ENCODE measurements at places on chromosomes 7 and 10.

DNA sequence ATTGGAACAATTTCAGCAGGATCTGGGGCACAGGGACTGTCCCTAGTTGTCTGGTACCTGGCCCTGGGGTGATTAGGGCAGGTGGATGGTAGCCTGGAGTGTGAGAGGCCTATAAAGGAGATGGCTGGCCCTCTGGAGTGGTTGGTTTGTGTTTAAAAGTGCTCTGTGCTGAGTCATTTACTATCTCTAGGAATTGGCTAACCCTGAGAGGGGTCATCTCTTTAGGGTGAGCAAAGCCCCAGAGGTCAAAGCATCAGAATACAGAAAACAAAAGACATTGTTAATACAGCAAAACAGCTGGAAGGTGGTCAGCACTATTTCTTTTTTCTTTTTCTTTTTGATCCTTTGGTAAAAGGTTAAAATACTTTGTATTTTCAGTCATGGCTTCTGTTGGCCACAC lies 43.4 kb upstream of the BMPER start:
- no peak for ATAC-seq

GRCh38 chr10:22317076-22317370 lies 835 bp downstream of the COMMD3 start:
- ATAC-seq: peak; percentile 35

GRCh38 chr10:119737823-119738222 lies 12.0 kb downstream of the INPP5F start:
- peak; percentile 98 for ATAC-seq

GRCh38 chr10:61390851-61391250 lies 62.3 kb downstream of the TMEM26 start:
- no peak for ATAC-seq

- no peak for ATAC-seq
Observed at GRCh38 chr7:28474640-28475039, 62.3 kb downstream of the CREB5 start.

DNA sequence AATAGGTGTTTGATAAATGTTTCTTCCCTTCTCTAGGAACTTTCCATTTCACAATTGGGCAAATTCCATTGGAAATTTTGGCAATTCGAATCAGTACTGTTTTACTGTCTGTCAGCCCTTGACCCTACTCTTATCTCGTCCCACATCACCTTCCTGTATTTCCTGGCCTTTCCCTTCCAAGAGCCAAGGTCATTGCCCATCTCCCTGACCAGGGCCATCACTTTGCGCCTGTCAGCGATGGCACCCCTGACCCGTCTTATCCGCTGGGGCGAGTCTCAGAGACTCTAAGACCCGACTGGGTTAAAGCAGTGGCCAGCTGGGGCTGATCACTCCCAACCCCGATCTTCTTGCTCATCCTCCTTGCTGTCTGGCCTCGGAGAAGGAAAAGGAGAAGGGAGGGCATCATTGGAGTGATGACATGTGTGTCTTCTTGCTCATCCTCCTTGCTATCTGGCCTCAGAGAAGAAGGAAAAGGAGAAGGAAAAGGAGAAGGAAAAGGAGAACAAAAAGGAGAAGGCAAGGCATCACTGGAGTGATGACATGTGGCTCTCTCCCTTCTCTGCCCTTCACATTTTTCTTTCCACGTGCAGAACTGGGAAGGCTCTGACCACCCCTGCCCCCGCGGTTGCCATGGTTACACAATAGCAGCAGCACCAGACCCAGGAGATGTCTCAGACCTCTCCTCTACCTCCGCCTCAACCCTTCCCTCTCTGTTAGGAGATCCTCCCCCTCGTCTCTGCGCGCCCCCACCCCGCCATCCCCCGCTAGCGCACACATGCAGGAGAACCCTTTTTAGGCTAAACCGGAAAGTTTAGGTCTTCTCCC lies 2.0 kb downstream of the SEMA3D start:
- ATAC-seq: peak; percentile 36

DNA sequence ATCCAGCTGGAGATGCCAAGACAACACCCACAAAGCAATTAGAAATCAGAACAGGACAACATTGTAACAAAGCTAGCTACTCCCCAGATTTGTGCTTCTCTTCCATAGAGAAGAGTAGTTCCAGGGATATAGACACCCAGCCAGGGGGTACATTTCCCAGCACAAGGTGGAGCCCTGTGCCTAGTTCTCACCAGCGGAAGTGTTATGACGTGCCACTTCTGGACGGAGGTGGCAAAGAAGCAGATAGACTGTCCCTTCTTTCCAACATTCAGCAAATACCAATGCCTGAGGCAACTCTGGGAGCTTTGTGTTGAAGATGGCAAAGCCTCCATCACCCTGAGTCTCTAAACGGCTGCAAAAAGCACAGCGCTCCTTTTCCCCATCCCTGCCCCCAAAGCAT lies 23.4 kb upstream of the GSAP start:
- ATAC-seq: peak; percentile 60

- no peak for ATAC-seq
Observed at GRCh38 chr7:129366-130221, 62.8 kb upstream of the FAM20C start.

DNA sequence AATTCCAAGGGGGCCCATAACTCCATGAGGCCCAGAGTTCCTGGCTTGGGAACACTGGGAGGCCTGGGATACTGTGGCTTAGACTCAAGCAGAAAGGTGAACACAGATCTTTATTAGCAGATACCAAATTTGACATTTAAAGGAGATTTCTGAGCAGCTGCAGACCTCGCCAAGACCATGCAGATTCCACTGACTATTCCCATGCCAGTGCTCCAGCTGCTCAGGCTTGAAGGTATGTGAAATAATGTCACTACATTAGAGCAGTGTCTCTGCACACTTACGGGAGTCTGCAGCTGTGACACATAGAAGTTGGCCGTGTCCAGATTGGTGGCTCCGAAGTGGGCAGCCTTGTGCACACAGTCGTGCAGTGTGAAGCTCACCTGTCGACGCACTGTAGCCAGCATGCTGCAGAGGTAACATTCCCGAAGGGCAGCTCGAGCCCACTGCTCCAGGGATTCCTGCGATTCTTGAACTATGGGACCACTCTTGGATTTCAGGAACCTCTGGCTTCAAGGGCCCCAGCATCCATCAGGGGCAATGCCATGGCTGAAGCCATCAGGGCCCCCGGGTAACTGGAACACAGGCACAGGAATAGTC lies 46.1 kb downstream of the SEPTIN7 start:
- peak; percentile 20 for ATAC-seq

DNA sequence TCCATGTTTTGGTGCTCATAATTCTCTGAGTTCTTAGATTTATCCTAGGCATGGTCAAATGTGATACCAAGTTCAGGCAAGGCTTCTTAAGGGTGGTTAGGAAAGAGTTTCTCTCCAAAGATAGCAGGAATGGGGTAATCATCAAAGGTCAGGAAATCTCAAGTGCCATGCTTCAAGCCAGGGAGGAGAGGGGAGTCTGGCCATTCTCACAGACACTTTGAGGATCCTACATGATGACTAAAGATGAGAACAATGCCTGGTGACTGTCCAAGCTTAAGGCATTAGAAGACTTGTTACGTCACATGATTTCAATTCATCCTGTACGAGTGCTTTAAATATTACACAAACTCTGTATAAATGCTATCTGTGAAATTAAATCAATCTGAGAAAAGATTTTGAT lies 59.4 kb downstream of the POM121L12 start:
- no peak for ATAC-seq

GRCh38 chr7:36781011-36781738 lies 56.9 kb upstream of the AOAH start:
- ATAC-seq: no peak

- no peak for ATAC-seq
Observed at GRCh38 chr7:36312064-36312914, 77.4 kb upstream of the ANLN start.

GRCh38 chr7:131068604-131069021 lies 259.1 kb upstream of the MKLN1 start:
- ATAC-seq: peak; percentile 48

- ATAC-seq: no peak
Observed at GRCh38 chr10:127186813-127187212, 9.6 kb downstream of the INSYN2A start.

DNA sequence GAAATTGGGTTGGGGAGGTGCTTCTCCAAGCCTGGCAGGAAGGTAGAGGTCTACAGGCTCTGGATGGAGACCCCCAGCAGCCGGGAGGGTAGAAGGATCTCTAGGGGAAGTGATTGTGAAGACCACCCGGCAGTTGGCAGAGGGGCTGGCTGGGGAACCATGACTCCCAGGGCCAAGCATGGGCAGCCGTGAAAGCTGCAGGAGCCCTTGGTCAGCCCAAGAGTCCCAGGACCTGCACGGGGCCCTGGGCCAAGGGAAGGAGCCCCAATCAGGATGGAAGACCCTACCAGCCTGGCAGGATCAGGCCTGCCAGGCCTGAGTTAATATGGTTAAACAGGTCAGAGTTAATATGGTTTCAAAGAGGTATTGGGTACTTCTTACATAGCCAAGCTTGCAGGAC lies 126.3 kb upstream of the NANOS1 start:
- ATAC-seq: no peak

- ATAC-seq: no peak
Observed at GRCh38 chr7:141074997-141075396, 1.1 kb downstream of the TMEM178B start.

DNA sequence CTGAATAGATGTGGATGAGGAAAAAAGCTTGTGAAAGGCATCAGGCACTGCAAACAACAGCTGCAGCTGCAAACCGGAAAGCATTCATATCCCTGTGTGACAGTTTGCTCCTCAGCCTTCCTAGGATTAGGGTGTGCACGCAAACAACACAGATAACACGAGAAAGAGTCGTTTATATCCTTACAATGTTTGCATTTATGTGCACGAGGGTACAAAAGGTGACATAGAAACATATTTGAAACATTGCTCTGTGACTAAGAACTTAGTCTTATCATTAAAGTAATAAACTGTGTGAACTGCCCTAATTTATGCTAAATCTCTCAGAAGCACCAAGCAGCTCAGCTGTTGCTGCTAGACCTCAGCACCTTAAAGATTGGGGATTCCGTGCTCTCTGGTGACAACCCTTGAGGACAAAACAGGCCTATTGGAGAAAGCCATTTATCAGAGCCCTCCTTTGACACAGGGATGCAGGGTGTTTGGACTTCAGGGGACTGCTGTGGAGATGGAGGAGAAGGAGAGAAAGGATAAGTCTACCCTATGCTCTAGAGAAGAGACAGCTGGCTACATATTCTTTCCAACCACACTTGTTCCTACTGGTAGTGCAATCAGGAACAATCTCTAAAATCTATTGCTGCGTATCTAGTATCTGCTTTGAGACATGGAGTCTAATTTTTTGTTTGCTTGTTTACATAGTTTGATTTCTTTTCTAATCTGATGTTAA lies 176.2 kb downstream of the GNAT3 start:
- no peak for ATAC-seq

- ATAC-seq: no peak
Observed at GRCh38 chr7:36970551-36971514, 246.5 kb upstream of the AOAH start.

- no peak for ATAC-seq
Observed at GRCh38 chr10:61898435-61898778, 3.1 kb upstream of the ARID5B start.

DNA sequence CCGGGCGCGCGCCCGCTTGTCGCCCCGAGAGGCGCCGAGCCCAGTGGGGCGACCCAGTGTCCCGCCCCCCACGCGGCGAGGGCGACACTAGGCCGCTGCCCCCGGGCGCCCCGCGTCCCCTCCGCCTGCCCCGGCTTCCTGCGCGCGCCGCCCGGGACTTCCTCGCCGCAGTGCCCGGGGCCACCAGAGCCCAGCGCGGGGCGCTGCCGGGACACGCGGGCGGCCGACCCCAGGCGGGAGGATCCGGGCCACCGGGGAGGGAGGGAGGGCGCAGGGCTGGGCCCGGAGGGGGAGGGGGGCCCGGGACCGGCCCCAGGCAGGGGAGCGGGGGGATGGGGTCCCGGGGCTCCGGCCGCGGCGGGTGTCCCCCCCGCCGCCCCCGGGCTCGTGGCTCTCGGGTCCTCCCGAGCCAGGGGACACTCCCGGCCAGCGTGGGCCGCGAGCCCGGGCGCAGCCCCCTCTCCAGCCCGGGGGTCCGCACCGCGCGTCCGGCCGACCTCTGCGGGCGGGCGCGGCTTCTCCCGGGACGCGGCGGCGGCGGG lies 435 bp upstream of the PWWP2B start:
- ATAC-seq: peak; percentile 43

GRCh38 chr7:28520074-28521015 lies 108.0 kb downstream of the CREB5 start:
- peak; percentile 31 for ATAC-seq

- no peak for ATAC-seq
Observed at GRCh38 chr7:41964849-41965745, 262.2 kb upstream of the INHBA start.

- peak; percentile 48 for ATAC-seq
Observed at GRCh38 chr7:29970158-29970557, 19.4 kb downstream of the SCRN1 start.

DNA sequence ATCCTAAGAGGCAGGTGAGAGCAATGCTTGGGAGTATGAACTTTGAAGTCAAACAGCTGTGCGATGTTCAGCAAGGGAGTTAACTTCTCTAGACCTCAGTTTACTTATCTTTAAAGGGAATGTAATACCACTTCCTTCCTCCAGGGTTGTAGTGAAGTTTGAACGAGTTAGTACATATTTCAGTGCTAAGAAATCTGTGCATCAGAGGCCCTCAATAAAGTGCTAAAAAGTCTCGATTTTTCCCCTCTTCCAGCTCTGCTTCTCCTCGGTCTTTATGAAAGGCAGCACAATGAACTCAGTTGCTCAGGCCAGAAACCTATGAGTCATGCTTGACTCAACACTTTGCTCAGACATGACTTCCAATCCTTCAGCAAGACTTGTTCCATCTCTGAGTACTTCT lies 418.9 kb downstream of the MDFIC start:
- peak; percentile 94 for ATAC-seq

DNA sequence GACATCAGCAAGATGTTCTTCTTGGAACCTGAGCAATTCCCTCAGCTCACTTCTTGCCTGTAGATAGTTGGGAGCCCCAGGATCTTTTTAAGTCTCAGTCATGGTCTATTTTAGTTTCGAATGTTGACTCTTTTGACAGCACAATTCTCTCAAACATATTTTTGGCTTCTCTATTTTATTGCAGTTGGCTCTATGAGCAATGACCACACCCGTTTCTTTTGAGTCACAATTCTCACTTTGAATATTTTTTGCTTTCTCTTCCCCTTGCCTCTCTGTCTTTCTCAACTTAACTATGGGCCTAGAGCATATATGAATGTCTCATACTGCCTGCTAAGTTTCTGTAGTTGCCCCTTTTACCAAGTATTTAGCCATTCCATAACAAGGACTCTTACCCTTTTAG lies 222.8 kb downstream of the PTN start:
- ATAC-seq: no peak

GRCh38 chr10:21495002-21495751 lies 30.3 kb downstream of the SKIDA1 start:
- peak; percentile 18 for ATAC-seq

GRCh38 chr7:96649981-96650380 lies 59.7 kb downstream of the SEM1 start:
- no peak for ATAC-seq

Measured in SK-N-SH treated with all-trans-retinoic acid at 6 μM for 48 hours (cell line).